ENCODE measurements at places on chromosomes 6 and 20.

DNA sequence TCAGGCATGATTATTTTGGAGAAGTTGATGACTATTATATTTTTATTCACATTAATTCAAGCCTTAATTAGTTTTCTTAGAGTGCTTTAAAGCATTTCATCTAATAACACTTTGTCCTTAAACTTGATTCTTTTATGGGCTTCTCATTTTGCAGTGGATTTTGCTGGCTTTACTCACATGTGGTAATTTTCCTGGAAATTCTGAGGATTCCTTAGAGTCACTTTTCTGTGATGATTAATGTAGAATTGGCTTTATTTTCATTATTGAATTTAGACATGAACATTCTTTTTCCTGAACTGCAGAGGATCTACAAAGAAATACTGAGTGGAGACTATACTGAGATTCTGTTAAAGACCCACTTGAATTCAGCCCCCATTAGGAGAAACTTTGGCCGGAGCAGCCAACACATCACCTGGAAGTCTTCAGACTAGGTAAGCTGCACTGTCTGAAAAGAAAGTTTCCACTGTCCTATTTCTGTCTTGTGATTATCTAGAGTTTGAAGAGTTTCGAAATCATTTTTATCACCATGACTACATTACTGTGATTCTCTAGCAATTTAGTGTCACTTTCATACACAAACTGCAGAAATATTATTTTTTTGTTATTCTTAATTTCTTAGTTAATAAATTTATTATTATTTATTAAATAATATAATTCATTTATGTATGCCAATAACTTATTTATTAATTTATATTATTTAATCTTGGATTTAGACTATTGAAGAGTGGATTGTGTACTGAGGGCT, 1.9 kb downstream of the RFPL4B start:
- DNase-seq: no peak

DNA sequence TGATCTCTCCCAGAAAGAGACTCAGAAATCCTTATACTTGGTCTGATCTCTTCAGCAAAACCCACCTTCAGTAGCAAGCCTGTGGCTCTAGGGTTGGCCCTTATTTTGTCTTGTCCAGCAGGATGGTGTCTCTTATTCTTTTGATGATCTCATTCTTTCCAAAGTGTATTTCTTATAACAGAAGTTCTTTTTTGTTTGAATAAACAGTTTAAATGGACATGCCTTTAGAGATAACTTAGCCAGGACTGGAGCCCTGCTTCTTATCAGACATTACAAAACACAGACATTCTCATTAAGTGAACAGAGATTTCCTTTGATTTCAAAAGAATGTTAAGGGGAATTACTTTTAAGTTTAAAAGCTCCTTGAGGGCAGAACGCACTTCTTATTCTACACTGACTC, 31.7 kb downstream of the KCNS1 start:
- DNase-seq: no peak

GRCh38 chr6:570825-571224, 86.1 kb downstream of the HUS1B start:
- DNase-seq: no peak

- no peak for DNase-seq
Observed at GRCh38 chr6:70409216-70409615, 4.1 kb upstream of the FAM135A start.
